ENCODE measurements at places on chromosomes 2 and 18.

DNA sequence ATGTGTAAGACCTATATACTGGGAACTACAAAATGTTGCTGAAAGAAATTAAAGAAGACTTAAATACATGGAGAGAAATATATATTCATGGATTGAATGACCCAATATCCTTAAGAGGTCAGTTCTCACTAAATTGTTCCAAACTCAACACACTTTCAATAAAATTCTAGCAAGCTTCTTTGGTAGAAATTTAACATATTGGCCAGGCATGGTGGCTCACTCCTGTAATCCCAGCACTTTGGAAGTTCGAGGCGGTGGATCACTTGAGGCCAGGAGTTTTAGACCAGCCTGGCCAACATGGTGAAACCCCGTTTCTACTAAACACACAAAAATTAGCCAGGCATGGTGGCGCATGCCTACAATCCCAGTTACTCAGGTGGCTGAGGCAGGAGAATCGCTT lies 33.6 kb upstream of the MYCN start:
- no peak for DNase-seq

DNA sequence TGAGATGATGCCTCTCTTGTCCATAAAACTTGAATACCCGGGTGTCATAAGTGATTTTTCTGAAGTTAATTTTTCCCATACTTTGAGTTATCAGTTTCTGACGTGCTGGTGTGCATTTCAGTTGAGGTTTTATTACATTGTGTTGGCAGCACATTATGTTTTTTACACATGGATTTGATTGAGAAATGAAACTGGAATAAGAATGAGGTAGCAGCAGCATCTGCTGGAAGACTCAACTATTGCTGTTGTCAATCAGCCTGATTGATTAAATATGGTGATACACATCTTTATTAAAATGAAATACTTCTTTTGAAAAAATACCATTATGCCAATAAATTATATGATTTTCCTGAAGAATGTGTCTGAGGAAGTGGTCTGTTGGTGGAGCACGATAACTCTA lies 60.5 kb downstream of the INSIG2 start:
- no peak for DNase-seq

DNA sequence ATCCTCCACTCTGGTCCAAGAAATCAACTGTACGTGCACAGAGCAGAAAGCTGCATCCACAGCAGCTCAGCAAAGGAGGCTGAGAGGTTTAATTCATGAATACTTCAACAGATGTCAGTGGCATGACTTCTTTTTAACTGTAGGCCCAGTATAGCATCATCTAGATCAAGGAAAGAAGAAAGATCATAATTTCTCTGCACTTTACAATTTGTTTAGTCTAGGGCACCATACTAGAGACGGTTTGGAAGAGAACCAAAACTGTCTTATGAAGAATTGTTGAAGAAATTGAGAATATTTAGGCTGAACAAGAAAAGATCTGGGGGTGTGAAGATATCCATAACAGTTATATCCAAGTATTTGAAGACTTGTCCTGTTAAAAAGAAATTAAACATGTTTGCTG lies 30.5 kb upstream of the MAP3K20 start:
- no peak for DNase-seq

GRCh38 chr2:28350791-28351285 lies 41.8 kb upstream of the FOSL2 start:
- DNase-seq = no peak

- DNase-seq = peak; percentile 60
These were observed 18.9 kb upstream of the DPP4 start for GRCh38 chr2:162092658-162093556.

DNA sequence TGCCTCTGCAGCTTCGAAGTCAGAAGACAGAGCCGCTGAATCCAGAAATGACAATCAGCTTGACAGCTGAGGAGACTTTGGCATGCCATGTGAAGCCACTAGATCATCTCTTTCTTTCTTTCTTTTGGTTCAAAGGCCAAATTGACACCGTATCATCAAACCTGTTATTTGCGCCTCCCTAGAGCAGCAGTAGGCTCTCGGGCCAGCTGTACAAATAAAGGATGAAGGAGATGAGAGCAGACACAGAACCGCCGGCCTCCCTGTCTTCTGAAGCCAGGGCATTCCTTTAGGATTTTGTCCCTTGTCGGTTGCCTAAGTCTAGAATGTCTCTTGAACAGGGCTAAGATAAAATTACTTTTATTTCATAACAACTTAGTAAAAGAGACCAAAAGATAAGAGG lies 36.8 kb downstream of the COL4A4 start:
- DNase-seq = no peak

- no peak for DNase-seq
These were observed 1.7 kb downstream of the EGR4 start for GRCh38 chr2:73291461-73292315.

DNA sequence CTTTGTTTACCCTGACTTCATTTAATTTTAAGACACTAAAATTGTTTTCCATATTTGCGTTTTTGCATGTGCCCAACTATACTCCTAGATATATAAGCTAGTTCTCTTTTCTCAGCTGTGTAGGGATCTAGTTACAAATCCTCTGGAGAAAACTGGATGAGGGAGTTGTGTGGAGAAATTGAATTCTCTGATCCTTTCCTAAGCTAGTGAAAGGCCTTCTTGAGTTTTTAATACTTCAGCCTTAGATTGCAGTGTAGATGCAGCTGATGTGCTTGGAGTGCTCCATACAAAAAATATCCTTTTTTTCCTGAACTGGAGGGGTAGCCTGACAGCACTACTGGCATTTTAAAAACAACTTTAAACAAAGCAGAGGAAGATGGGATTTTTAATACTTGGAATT lies 8.6 kb upstream of the MTX2 start:
- no peak for DNase-seq

GRCh38 chr2:20288642-20289340 lies 61.9 kb downstream of the PUM2 start:
- DNase-seq = peak; percentile 66

GRCh38 chr2:49028101-49028500 lies 126.2 kb downstream of the FSHR start:
- DNase-seq = no peak

- DNase-seq = no peak
These were observed 172.7 kb upstream of the NOL4 start for GRCh38 chr18:34397286-34397896.

- peak; percentile 62 for DNase-seq
These were observed 31.2 kb upstream of the SLC66A3 start for GRCh38 chr2:11123856-11124759.

DNA sequence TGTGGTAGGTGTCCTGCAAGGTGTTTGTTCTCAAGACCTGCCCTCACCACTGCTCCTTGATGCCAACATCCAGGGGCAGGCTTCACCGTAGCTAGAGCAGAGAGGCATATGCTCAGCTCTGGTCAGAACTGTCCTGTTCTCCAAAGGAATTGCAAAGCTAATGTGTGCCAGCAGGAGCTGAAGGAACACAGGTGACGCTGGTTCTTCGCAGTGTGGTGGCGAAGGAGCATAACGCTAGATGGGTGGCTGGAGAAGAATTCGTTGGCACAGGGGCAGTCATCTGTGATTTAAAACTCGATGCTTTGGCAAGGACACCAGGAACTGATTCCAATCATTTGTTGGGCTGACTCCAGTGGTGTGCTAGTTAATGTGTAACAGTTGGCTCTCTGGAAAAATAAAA lies 11.4 kb upstream of the PER2 start:
- DNase-seq = no peak

GRCh38 chr2:176002688-176003210 lies 682 bp upstream of the LNPK start:
- no peak for DNase-seq

DNA sequence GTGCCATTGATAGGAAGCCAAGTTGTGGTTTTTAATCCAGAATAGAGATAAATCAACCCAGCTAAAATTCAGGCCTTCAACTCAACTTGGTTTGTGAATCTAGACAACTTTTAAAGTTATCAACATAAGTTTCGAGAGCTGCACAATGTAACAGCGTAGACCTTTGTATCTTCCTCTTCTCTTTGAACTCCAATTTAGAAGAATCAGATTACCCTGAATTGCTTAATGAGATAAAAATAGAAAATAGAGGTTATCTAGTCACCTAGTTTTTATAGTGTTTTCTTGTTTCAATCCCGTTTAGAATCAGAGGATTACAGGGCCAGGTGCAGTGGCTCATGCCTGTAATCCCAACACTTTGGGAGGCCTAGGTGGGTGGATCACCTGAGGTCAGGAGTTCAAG lies 12.3 kb downstream of the MOGAT1 start:
- no peak for DNase-seq

DNA sequence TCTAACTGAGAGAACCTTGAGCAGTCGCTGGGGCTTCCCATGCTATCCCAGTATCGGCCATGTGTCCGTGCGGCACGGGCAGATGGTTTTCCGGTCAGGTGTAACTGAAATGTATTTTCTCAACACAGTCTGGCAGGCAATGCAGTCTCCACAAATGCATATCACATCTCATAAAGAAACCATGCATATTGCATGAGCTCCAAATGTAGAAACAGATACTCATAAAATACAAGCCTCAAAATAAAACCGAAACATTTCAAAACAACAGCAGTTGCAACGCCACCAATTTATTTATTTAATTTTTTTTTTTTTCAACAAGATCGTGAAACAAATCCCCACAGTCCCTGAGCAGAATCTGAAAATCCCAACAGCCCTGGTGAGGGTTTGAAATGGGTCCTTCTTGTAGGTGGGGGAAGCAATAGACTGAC lies 299.4 kb downstream of the LPIN1 start:
- no peak for DNase-seq

- DNase-seq = peak; percentile 24
These were observed 81.1 kb upstream of the SLC39A10 start for GRCh38 chr2:195575879-195576401.

- no peak for DNase-seq
These were observed 8.7 kb upstream of the HAT1 start for GRCh38 chr2:171913517-171913916.

- peak; percentile 42 for DNase-seq
These were observed 213.4 kb upstream of the GATA6 start for GRCh38 chr18:21955757-21956652.

DNA sequence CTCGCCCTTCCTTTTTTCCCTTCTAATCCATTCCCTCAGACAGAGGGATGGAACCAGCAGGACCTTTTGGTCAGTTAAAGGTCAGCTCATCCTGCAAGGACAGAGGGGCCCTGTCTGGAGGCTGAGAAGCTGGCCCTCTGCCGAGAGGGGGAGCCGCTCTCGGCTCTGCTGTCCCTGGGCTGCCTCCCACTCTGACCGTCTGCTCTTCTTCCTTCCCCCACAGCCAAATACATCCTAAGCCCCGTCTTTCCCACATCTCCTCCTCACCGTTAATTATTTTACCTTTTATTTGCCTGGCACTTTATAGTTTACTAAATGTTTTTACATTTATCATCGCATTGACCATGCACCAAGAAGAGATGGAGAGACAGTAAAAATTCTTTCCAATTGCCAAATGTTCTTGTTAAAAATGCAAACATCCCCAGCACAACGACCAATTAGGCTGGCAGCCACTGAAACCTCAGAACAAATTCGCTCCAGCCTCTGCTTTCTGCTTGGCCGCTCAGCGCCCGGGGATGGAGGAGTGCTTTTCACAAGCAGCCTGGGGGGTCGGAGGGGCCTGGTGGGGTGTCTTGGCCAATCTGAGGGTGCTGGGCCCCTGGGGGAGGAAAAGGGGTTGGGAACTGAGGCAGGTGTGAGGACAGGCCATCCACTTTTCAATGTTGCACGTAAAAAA lies 123.7 kb downstream of the TNS1 start:
- no peak for DNase-seq

- no peak for DNase-seq
These were observed 60.4 kb upstream of the CDKL4 start for GRCh38 chr2:39304200-39304599.

DNA sequence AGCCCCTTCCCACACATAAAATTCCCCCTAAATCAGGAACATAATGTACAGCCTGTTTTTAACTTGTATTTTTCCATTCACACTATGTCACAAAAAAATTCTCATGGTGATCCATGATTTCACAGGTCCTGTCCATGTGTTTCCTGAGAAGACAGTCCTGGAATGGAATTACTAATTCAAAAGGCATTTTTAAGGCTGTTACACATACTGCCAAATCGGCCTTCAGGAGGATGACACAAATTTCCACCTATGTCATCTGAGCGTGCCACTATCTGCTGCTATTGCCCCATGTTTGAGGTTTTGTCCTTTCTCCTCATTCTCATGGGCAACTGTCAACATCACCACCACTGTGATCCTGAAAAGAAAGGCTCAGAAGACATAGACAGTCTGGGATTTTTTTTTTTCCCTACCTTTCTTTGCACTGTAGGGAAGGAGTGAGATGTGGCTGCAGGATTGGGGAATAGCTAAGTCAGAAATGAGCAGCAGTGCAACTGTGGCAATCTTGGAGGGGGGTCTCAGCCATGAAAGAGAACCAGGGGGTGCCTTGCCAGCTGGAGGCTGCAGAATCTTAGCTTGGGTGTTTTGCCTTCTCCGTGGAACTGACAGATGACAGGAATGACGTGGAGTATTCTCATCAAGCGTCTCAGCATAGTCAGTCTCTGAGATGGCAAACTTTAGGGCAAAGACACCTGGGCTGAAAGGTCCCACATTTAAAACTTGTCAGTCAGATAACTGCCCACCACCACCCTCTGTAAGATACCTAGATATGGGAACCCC lies 73.4 kb downstream of the MARCHF4 start:
- DNase-seq = no peak

- DNase-seq = no peak
These were observed 2.2 kb downstream of the MYT1L start for GRCh38 chr2:2328848-2329247.

GRCh38 chr2:25042321-25043240 lies 705 bp downstream of the EFR3B start:
- DNase-seq = no peak

DNA sequence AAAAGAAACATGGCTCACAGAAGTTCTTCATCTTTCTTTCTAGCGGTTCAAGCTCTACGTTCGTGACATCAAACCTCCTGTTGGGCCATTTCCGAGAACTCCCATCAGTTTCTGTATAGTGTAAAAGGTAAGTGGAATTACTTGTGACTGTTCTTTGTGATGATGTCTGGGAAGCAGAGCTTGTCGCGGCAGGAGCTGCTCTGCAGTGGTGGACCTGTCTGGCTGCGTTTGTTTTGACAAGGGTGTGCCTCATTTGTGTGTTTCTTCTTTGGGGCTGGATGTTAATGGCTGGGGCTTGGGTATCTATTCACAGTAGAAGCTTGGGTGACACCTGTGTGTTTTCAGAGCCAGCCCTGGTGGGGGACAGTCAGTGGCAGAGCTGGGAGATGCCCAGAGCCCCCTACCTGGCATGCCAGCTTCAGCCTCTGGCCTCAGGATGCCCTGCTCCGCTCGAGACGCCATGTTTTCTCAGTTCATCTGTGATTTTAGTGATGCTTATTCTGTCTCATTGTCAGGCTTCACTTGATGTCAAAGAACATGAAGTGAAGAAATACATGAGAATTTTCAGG lies 59.6 kb downstream of the LDLRAD4 start:
- no peak for DNase-seq

- DNase-seq = no peak
These were observed 866 bp downstream of the CWC22 start for GRCh38 chr2:180006231-180006630.

Measured in HCT116 (cell line).